ENCODE measurements at places on chromosomes 3 and 15.

GRCh38 chr3:36557021-36557707 lies 176.9 kb downstream of the STAC start:
- DNase-seq = no peak

DNA sequence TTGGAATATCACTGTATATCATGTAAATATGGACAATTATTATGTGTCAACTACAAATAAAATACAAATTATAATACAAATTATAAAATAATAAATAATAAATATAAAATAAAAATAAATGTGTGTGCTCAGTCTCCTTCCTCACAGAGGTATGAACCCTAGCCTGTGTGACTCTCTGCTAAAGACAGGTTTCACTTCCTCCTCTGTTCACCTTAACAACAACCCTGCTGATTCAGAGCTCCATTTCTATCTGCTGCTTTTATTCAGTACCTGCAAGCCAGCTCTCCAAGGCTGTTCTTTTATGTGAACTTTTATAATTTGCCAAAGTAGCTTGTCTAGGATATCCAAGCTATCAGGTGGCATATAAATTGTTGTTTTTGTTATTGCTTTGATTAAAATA lies 610.7 kb upstream of the GRM7 start:
- DNase-seq = no peak

- no peak for DNase-seq
Measured at GRCh38 chr15:59008086-59008485, 20.6 kb downstream of the RNF111 start.

- no peak for DNase-seq
Measured at GRCh38 chr15:55031727-55032126, 165.0 kb downstream of the RSL24D1 start.

DNA sequence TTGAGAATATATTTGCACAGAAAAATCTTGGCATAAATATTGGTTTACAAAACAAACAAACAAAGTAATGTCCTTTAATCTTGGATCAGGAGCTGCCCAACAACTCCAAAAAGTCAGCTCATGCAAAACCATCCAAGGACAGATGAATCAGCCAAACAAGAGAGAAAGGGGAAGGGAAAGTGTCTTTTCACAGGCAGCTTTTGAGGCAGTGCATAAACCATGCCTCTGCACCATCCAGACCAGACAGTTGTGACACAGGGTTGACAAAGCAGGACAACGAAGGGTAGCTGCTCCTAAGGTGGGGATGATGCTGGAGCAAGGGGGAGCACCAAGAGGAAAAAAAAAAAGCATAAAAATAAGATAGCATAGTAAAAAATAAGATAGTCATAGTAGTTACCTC lies 8.7 kb downstream of the CD86 start:
- DNase-seq = no peak

GRCh38 chr15:56869573-56869972 lies 48.9 kb upstream of the TCF12 start:
- peak; percentile 22 for DNase-seq

- no peak for DNase-seq
Measured at GRCh38 chr15:50116477-50116876, 2.6 kb downstream of the ATP8B4 start.

GRCh38 chr15:80567721-80568157 lies 127.4 kb upstream of the ABHD17C start:
- DNase-seq = peak; percentile 31

DNA sequence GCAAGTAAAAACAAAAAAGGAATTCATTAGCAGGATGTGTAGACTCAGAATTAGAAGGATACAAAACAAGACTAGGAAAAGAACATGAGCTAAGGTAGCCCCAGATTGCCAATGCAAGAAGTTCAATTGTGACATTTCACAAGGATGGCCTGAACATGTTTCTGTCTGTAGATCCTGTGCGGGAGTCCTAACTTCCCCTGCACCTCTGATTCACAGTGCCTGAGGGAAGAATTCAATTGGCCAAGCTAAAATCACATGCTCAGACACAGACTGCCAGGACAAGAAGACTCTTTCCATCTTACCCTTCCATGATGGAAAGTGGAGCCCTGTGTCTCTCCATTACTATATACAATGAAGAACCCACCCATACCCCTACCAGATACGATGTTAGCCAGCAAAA lies 251.5 kb downstream of the KCNH8 start:
- no peak for DNase-seq

DNA sequence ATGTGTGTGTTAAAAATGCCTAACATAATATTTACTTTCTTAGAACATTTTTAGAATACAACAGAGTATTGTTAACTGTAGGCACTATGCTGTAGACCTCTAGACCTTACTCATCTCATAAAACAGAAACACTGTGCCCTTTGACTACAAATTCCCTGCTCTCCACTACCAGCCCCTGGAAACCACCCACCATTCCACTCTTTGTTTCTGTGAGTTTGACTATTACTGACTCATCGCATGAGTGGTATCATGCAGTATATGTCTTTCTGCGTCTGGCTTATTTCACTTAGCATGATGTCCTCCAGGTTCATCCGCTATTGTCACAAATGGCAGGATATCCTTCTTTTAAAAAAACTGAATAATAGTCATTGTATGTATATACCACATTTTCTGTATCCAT lies 216.7 kb upstream of the CFAP20DC start:
- no peak for DNase-seq

GRCh38 chr3:123446610-123447109 lies 2.2 kb downstream of the ADCY5 start:
- no peak for DNase-seq

DNA sequence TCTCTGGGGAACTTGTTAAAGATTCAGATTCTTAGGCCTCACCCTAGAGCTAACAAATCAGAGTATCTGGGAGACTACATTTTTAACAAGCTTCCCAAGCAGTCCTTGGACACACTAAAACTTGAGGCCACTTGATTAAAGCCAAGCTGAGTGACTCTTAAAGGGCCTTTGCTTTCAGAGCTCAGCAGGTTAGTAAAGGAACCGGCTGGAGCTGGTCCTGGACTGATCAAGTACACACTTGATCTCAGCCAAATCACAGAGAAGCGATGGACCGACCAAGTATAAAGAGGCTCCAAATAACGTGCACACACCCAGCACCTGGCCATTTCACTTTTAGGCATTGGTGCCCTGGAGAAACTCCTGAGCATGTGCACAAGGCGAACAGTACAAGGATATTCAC lies 12.9 kb upstream of the TM6SF1 start:
- no peak for DNase-seq

DNA sequence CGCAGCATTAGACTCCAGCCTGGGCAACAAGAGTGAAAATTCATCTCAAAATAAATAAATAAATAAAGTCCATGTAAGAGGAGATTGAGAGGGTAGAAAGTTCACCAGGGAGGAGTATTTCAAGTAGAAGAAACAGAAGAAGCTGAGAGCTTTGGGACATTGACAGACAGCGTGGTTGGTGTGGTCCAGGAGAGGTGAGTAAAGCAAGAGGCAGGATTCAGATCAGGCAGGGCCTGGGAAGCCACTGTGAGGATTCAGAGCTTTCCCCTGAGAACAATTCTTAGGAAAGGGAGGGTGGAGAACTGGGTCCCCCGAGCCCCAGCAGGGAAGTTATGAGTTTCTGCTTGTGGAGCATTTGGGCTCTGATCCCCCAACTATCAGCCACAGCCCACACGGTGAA lies 54.2 kb upstream of the AMOTL2 start:
- no peak for DNase-seq

All from NCI-H146 (cell line).